ENCODE measurements at places on chromosomes 5 and 9.

DNA sequence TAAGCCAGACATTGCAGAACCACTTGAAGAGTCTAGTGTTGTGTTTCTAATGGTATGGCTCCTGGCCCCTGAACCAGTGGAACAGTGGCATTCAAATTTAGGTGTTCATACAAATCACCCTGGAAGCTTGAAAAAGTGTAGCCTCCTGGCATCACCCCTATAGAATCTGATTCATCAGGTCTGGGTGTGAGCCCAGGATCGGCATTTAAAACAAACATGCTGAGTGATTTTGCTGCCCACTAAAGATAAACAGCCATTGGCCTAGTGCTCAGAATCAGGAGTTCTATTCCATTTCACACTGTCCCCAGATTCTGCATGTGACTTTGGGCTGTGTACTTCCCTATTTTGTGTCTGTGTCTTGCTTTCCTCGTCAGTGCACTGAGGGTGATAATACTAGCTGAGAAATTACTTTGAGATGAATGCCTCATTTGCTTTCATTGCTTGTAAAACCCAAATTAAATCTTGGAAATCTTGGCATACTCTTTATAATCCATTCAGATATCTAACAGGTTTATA, 241.5 kb upstream of the CLINT1 start:
- peak; percentile 30 for DNase-seq

DNA sequence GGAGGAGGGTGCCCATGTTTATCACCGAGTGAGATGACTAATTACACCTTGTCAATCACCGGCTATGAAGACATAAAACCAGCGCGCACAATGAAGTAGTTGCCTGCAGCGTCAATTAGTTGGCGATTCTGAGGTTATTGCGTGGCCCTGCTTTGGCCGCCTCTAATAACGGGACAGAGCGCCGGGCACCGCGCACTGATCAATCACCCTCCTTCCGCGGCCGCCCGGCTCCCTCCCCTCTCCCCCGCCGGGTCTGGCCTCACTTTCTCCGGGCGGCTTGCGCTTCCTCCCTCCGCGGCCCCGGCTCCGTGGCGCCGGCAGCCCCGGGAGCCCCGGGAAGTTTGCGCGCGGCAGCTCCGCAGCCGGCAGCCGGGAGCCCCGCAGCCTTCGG, 3.3 kb upstream of the LHX2 start:
- DNase-seq, result no peak

DNA sequence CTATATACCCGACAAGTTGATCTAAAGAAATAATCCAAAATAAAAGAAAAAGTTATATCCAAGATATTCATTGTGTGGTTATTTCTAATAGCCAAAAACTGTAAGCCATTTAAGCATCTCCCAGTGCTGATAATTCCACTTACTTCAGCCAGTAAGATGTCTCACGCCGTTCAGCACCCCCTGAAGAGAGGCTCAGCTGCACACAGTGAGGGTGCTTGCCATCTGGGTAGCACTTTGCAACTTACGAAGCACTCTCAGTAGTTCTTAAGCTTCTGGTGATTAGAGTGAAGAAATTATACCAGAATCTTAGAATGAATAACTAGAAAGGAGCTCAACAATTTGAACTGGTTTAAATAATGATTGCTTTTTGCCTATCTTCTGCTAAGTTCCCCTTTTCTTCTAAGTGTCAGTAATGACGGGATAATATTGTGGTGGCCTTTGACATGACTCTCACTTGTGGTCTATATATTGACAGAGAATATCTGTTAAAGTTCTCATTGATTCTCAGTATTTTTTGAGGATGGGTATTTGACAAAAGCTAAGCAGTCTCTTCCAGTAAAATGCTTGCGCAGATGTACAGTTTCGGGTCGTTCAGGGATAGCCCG, 26.2 kb upstream of the LTC4S start:
- peak; percentile 32 for DNase-seq

DNA sequence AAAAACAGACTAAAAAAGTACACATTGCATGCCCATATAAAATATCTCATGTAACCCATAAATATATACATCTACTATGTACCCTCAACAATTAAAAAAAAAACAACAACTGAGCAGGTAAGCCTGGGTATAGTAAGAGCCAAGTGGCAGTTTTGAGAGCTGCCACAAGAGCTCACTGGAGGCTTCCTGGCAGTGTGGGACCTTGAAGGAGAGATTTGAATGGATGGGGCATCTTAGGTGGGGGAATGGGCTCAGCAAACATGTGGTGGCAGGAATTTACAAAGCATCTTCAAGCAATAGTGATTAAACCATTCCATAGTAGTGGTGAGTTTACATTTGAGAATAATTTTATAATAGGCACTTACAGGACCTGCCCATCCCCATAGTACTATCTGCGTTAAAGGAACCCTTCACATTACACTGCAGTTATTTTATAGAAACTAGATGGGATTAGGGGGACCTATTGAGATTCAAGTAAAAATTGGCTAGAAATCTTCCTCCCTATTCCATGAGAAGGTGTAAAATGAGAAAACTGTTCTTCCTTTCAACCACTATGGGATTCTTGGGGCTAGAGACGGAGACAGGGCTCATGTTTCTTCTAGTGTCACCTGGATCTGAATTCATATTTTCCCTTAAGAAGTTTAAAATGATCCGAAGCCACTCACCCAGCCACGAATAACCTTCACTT, 6.9 kb downstream of the MEGF10 start:
- no peak for DNase-seq

GRCh38 chr5:2752059-2752820, 763 bp upstream of the IRX2 start:
- no peak for DNase-seq
